ENCODE measurements at places on chromosomes 12 and 14.

GRCh38 chr12:57039016-57039798, 10.7 kb downstream of the MYO1A start:
- no peak for DNase-seq

DNA sequence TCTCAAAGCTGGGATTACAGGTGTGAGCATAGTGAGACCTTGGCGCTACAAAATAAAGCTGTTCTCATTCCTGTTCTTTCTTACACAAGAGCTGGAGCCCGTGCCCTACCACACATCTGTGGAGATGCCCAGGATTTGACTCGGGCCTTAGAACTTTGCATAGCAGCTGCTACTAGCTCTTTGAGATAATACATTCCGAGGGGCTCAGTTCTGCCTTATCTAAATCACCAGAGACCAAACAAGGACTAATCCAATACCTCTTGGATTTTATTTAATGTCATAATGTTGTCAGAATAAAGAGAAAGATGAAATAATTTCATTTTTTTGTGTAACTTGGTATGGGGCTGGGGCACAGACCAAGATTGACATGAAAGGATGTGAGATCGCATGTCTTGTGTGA, 7.6 kb downstream of the PNP start:
- DNase-seq = no peak

GRCh38 chr14:69154779-69155178, 1.9 kb upstream of the DCAF5 start:
- no peak for DNase-seq

- no peak for DNase-seq
Observed at GRCh38 chr14:61343991-61344405, 22.6 kb downstream of the PRKCH start.

DNA sequence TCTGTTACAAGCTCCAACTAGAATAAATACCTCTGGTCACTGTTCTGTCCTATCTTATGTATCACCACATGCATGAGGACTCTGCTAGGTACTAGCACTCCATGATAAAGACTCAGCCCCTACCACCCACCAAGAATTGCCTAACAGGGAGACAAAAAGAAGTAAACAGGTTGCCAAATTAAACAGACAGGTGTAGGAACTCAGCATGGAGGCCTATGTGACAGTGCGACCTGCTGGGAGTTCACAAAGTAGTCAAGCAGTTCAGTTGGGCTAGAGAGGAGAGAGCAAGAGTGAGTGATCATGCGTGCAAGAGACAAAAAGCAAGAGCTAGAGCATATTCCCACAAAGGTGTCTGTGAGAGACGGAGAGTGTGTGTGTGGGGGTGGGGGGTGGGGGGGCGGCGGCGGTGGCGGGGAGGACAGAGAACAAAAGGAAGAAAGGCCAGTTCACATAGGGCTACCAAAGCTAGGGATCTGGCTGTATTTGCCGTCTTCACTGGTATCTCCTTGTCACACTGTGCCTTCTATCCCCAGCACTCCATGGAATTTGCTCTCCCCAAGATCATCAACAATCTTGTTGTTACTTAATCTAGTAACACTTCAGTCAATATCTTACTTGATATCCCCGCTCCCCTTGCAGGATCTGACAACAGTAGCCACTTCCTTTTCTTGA, 81.2 kb downstream of the SPPL3 start:
- DNase-seq = no peak

- no peak for DNase-seq
Observed at GRCh38 chr12:111635524-111635923, 36.4 kb upstream of the ATXN2 start.
